ENCODE measurements at places on chromosomes 16 and 17. TPM values are rescaled to one million over a fixed set of nuclear protein-coding genes. Genes with fewer than 3 reads are reported as not detected.

Gene SSTR5
- not detected for total RNA-seq

Gene ABCA10
- 4.7 TPM for total RNA-seq

Gene MEOX1
- not detected for total RNA-seq

Gene ADAMTS18
- total RNA-seq, result not detected

Gene CHST4
- not detected for total RNA-seq

Gene SLC5A11
- total RNA-seq, result not detected

Measured in smooth muscle cell of trachea (primary cell).